ENCODE measurements at places on chromosomes 11 and 22.

DNA sequence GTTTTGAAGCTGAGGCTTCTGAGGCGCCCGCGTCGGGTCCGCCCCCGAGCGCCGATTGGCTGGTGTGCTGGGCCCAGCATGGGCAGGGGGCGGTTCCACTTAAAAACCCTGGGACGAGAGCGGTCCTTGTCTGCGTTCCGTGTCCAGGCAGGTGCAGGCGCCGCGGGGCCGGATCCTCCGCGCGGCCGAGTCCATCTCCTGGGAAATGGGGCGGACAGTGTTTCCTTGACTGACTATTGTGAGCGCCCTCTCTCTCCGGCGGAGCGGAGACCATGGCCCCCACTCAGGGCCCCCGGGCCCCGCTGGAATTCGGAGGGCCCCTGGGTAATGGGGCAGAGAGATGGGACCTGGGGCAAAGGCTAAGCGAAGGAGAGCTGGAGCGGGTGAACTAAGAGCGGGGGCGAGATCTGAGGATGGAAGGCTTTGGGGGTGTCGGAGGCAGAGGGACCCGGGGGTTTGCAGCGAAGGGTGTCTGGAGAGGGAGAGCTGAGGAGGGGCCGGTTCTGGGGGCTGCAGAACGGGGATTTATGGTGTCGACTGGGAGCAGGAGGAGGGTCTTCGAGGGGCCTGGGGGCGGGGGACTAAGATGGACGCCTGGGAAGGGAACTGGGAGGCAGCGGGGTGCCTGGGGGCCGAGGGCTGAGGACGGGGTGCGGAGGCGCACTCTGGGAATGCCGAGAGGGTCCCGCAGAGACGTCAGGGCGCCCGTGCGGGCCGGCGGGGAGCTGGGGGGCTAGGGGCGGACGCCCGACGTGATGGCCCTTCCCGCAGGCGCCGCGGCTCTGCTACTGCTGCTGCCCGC is at the start of gene TM7SF2:
Gene TM7SF2, plus strand, starts transcription at position 129 of the 802 bp plus-strand sequence. Its CDS starts 144 bp downstream, at position 273.
- DNase-seq = peak; percentile 98

DNA sequence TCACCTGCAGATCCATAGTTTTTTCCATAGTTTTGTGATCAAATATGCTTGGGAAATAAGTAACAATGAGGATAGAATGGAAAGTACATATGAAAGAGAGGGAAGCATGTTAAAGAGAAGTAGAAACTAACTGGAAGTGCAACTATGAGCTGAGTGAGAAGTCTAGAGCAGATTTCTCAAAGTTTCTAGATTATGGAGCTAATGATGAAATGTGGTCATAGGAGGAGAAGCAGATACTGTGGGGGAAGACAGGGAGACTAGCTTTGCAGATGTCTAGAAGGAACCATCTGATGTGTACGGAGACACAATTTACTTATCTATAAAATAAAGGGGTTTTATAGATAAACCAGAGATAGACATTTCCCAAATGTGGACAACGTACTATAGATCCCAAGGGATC is 37.1 kb downstream of the RELT start:
- DNase-seq = no peak

DNA sequence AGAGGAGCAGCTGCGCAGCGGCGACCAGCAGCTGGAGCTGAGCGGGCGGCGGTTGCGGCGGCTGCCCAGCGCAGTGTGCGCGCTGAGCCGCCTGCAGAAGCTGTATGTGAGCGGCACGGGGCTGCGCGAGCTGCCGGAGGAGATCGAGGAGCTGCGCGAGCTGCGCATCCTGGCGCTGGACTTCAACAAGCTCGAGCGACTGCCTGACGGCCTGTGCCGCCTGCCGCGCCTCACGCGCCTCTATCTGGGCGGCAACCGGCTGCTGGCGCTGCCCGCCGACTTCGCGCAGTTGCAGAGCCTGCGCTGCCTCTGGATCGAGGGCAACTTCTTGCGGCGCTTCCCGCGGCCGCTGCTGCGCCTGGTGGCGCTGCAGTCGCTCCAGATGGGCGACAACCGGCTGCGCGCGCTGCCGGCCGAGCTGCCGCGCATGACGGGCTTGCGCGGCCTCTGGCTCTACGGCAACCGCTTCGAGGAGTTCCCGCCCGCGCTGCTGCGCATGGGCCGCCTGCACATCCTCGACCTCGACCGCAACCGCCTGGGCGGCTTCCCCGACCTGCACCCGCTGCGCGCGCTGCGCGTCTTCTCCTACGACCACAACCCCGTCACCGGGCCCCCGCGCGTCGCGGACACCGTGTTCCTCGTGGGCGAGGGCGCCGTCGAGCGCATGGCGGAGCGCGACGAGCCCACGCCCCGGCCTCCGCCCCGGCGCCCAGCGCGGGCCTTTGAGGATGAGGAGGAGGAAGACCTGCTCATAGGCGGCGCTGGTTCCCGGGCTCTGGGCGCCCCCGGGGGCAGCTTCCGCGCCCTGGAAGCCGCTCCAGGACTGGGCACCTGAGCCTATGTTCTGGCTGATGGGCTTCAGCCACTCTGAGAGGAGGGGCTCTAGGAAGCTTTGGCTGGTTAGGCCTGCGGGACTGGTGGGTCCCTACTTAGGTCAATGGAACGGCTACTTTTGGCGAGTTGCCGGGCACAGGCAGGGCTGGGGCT is 787 bp downstream of the LRRC10B start:
- peak; percentile 78 for DNase-seq

DNA sequence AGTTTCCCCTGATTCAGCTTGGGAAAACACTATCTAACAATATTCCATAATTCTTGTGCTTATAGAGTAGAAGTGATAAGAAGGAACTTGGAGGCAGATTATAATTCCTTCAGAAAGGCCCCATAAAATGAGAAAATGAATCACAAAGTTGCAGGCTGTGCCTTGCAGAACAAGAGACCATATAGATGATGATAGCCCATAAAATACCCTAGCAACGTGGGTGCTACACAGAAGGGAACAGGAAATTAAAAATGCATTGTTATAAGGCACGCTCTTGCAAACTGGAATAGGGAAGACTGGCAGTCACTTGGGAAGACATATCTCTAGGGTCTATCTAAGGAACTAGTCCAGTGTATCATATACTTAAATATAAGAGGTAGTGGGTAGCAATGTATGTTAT is 67.6 kb downstream of the KIF18A start:
- DNase-seq = no peak

DNA sequence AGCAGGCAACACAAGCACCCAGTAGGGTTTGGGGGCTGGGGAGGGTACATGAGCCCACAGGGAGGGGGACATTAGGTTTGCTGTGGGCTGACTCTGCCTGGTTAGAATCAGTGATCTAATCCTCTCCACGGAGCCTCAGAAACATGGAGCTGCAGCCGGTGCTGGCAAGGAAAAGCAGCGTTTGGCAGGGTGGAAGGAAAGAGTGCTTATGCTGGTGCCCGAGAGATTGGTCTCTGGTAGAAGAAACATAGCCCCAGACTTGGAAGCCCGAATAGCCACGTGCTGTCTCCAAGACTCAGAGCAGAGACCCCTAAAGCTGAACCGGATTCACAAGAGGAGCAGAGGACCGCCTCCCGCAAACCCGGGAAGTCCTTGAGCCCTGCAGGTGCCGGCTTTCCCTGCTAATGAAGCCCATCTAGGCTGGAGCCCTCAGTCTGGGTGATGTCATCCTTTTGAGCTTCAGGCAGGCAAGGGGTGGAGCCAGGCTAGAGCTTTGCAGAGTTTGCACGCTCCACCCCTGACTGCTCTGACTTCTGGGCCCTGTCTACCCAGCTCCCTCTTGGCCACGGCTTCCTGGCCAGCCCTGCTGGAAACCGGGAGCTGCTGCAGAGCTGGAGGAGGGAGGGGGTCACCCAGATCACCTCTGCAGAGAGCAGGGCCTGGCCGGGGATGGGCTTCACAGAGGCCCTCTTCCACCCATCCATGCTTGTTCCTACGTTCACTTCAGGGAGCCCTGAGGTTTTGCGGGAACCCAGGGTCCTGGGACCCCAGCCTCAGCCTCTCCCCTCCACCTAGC is 35.0 kb upstream of the JAM3 start:
- peak; percentile 62 for DNase-seq

- DNase-seq = peak; percentile 39
Observed at GRCh38 chr11:122723576-122723975, 68.1 kb downstream of the UBASH3B start.

DNA sequence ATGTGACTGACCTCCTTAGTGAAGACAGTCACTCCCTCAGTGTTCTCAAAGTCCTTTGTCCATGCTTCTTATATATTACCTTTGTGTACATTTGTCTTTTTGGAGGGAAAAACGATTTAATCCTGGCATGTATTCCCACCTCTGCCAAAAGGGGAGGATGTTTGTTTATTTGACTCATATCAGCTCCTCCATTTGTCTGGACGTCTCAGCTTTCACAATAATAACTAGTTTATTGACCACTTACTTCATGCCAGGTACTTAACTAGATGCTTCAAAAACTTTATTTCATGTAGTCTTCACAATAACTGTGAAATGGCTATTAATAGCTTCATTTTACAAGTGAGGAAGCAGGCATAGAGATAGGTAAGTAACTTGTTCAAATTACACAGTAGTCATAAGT is 5.3 kb downstream of the TBCEL start:
- DNase-seq = peak; percentile 60

DNA sequence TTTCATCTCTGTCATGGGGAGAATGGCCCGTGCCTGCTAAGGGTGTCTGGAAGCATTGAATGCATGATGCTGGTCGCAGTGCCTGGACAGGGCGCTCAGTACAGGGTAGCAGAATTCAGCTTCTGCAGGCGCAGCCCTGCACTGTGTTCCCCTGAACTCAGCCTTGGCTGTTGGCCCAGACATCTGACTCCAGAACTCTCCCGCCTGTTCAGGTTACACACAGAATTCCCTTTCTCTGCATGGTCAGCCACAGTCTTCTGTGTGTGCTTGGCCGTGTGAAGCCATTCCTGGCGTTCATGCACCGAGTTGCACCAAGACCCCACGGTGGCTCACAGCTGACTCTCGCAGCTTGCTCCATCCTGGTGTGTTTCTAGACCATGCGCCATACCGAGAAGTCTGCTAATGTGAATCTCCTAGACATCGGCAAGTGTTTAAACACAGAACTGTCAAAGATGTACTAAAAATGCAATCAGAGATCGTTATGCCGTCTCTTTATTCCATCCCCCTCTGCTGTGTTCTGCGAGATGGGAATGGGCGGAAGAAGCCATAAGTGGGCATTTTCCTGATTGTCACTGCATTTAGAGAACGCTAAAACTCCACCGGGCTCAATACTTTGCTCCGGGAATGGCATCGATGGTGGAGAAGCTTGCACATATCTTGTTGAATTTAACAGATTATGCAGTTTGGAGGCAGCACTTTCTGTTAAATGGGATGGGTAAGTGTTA is 55.6 kb downstream of the MPPED1 start:
- DNase-seq = no peak

- DNase-seq = peak; percentile 44
Observed at GRCh38 chr11:46279126-46280099, 2.0 kb downstream of the CREB3L1 start.

GRCh38 chr22:38753948-38754750 is 1.6 kb downstream of the SUN2 start:
- peak; percentile 67 for DNase-seq

DNA sequence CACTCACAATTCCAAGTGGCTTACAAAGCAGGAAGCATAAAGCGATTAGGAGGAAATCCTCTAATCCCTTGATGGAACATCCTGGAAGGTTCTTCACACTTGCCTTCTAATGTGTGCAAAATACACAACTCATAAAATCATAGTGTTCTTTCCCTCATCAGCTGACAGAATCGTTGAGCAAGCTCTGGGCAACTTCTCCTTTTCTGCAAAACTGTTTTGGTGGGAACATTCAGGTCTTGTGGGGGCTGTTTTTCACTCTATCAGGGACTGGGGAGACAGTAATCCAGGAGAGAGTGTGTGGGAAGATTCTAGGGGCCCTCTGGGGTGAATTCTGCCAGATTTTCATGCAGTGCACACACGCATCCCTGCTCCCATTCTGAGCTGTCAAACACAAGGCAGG is 53.2 kb downstream of the IRAG1 start:
- DNase-seq = no peak

- DNase-seq = peak; percentile 97
Observed at GRCh38 chr11:10490398-10491241, 35.6 kb downstream of the AMPD3 start.

- no peak for DNase-seq
Observed at GRCh38 chr11:34679681-34680080, 58.8 kb downstream of the EHF start.

GRCh38 chr11:64591257-64592233 is 525 bp downstream of the SLC22A12 start:
- DNase-seq = no peak

GRCh38 chr22:28051787-28052356 is 132.8 kb upstream of the PITPNB start:
- peak; percentile 63 for DNase-seq

DNA sequence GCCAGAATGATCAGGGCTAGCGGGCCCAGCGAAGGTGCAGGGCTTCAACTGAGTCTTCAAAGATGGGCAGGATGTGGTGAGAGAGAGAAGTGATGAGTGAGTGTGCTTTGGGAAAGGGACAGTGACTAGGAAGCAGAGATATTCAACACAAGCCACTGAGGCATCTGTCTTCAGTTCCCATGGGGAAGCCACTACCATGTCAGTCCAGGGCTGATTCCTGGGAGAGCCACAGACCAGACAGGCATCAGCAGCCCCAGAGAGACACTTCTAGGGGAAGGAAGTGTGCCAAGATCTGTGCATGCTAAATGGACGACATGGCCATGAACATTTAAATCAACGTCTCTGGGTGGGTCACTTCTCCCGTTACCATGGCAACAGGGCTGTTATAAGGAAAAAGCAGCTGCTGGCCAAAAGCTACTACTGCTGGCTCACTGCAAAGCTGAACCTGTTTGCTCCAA is 28.5 kb downstream of the P4HA3 start:
- no peak for DNase-seq

- DNase-seq = peak; percentile 11
Observed at GRCh38 chr11:107040433-107041087, 22.3 kb upstream of the GUCY1A2 start.

DNA sequence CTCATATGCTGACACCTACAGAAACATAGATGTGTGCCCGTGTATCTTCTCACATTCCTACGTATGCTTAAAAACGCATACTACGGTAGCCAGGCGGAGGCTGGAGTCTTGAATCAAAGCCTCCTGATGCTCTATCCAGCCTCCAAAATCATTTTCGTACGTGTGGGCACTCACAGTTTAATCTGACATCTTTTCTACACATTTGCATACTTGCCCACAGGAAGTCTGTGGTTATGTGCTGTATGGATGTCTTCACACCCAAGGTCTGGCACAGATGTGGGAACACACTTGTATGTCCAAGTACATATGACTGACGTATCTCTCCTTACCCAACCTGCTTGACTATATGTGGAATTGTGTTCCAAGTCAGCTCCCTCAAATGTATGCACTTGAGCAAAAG is 561.8 kb upstream of the CADM1 start:
- no peak for DNase-seq

DNA sequence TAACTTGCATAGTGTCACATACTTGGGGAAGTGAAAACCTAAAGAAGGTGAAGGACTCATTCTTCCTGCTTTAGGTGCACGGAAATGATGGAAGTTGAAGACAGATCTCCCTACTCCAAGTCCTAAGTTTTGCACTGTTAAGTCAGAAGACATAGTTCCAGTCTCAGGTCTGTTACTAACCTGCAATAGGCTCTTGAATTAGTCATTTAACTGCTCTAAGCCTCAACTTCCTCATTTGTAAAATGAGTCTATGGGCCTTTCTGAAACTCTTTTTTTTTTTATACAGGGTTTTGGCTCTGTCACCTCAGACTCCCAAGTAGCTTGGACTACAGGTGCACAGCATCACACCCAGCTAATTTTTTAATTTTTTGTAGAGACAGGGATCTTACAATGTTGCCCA is 30.8 kb upstream of the POU2AF1 start:
- DNase-seq = no peak

GRCh38 chr22:22090650-22091399 is 108.2 kb upstream of the TOP3B start:
- no peak for DNase-seq

Measured in PC-3 (cell line).